Stimulated activated CD4-positive, alpha-beta T cell treated with anti-CD3 and anti-CD28 coated beads, Interleukin-1b, Interleukin-23, amount 100 ng/mL, for 1 hour (primary cell): ENCODE measurements at places on chromosomes 7 and 10.

- DNase-seq = no peak
These were observed 78.1 kb upstream of the PHYHIPL start for GRCh38 chr10:59098387-59098786.

DNA sequence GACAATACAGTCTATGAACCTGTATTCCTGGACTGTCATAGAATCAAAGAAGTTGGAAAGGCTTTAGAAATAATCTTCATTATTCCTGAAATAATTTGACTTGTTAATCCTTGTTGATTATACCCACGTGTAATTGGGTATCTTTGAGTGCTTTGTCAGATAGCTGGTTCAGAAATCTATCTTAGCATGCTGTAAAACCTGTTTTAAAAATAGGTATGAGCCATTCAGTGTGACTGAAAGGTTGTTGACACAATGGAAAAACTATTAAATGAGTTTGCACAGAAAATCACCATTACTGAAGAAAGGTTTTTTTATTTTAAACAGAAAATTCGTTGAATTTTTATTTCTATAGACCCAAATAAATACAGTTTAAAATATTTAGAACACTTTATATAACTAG lies 38.7 kb downstream of the PHTF2 start:
- no peak for DNase-seq

GRCh38 chr7:139431459-139431858 lies 52.0 kb downstream of the KLRG2 start:
- no peak for DNase-seq

DNA sequence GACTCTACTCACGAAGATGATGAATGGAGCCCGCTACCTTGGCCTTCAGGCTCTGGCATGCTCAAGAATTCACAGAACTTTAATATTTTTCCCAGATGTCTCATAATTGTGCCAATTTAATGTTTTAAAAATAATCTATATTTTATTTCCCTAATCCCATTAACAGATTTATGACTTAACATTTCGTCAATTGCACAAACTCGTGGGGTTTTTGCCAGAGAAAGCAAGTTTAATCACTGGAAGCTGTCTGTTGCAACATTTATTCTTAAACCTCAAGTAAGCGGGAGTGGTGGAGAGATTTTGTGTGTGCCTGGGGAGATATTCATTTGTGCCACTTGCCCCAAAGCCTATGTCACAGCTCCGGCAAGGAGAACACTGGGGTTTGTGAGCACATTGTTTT lies 117.9 kb downstream of the TEX36 start:
- no peak for DNase-seq

DNA sequence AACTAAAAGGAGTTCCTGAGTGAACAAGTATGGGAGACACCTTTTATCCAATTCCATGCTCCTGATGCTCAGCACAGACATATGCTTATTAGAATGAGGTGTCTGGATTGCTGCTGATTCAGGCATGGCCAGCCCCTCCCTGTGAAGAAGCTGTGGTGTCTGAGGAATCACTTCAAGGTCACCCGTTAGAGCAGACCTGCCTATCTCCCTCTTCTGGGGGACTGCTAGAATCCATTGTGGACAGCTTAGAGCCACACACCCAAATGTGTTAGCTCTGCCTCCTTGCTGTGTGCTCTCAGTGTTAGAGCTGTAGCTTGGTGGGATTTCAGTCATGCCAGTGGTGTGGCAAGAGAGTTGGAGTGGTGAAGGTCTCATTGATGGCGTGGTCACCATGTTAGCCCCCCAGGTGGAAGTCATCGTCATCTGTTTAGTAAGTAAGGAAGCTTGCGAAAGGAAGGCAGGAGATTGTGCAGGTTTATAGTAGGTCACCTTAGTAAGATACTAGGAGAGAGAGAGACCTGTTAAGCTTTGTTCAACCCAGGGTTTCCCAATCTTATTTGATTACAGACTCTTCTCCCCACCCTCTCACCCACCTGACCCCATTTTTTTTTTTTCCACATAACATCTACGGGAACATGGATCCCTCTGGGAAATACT lies 12.8 kb downstream of the PRXL2A start:
- no peak for DNase-seq

GRCh38 chr7:56199639-56200038 lies 83.4 kb upstream of the NUPR2 start:
- no peak for DNase-seq

- DNase-seq = no peak
These were observed 84.1 kb downstream of the CCSER2 start for GRCh38 chr10:84412482-84412881.

DNA sequence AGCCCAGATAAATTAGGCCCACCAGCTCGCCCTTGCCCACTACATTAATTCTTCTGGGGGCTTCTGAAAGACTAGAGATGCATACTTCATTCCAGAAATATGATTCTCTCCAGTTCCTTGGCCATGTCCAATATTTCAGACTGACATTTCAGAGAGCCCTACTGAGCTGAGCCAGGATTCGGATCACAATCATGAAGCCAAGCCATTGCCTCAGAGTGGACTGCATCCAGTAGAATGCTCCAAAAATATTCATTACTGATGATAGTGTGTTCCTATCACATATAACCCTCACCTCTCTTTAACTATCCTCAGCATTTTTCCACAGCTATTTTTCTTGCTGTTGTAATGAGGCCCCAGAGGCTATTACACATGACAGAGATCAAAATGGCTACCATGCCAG lies 38.7 kb downstream of the ARMH3 start:
- no peak for DNase-seq

DNA sequence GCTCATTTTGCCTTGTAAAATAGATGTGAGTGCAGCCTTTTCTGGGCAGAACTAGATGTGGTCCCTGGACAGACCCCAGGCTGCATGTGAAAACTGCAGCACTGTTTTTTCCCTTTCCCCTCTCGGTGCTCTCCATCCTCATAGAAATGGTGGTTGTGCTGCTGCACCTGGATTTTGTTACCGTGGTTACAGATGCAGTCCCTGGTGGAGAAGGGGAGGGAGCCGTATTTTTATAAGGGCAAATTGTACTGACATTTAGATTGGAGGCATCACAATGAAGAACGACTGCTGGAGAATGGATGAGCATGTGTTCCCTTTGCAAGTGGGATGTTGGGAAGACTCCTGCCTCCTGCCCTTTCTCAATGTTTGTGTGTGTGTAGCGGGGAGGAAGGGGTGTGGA lies 469.9 kb downstream of the CCSER2 start:
- no peak for DNase-seq

- DNase-seq = no peak
These were observed 21.8 kb upstream of the LRRC4 start for GRCh38 chr7:128053023-128053422.

- no peak for DNase-seq
These were observed 1.3 kb upstream of the BMPER start for GRCh38 chr7:33903791-33904680.

- no peak for DNase-seq
These were observed 419.8 kb downstream of the GRID1 start for GRCh38 chr10:85946713-85947326.
